ENCODE measurements at places on chromosomes 12 and 14.

DNA sequence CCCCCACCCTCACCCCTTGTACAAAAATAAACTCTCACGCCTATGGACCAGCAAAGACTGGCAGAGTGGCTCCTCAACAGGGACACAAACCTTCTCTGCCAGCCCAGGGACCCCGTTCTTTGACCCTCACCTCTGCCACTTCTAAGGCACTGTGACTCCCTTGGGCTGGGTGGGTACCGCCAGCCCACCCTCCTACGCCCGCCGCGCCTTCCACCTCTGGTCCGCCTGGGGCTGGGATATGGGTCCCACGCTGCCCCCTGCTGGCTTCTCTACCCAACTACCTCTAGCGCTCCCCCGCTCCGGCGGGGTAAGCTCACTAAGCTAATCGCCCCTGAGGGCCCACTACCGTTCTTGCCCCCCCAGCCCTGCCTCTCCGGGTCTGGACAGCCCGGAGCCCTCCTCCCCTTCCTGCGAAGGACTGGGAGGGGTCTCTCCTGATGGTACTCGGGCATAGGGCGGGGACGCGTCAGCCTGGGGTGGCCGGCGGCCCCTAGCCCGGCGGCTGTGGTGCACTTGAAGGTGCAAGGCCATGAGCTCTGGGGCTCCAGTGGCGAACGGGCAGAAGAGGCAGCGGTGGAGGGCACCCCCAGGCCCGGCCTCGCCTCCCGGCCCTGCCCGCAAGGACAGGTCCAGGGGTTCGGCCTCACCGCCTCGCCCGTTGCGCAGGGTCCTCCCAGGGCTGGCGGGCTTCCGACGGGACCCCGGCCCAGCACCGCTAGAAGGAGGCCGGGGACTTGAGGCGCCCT lies 8.1 kb downstream of the ZNF219 start:
- no peak for DNase-seq

- DNase-seq: no peak
These were observed 32.5 kb downstream of the ATF7 start for GRCh38 chr12:53593707-53594106.

GRCh38 chr12:49296836-49297694 lies 2.1 kb downstream of the PRPH start:
- DNase-seq: no peak

DNA sequence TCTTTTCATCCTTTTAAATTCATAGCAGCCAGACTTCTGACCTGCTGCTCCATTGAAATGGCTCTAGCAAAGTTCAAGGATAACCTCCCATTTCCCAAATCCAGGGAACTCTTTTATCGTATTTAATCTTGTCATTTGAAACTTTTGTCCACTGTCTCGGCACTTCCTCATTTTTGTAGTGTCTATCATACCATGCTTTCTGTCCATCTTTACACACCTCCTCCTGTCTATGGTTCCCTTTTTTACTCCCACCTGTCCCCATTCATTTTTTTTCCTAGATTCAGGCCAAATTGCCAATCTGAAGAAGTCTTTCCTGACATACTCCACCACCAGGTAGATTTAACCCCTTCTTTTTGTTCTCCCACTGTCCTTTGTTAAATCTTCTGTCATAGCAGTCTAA lies 31.0 kb downstream of the NFYB start:
- DNase-seq: no peak

DNA sequence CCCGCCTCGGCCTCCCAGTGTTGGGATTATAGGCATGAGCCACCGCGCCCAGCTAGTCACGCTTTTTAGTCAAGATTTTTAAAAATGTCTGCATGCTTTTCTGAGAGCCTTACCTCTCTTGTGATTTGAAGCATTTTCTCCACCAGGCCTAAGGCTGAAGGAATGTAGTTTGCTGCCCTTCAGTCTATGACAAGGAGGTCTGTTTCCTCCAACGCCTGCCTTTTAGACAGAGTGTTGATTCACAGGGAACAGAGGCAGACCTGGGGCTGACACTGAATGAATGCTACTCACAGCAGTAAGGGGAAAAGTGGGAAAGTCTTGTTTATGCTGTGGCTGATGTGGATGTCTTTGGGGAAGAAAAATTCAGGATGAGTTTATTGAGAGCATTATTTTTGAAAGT lies 27.2 kb upstream of the MDM2 start:
- DNase-seq: no peak

- DNase-seq: no peak
These were observed 248.8 kb downstream of the APAF1 start for GRCh38 chr12:98893675-98894411.

DNA sequence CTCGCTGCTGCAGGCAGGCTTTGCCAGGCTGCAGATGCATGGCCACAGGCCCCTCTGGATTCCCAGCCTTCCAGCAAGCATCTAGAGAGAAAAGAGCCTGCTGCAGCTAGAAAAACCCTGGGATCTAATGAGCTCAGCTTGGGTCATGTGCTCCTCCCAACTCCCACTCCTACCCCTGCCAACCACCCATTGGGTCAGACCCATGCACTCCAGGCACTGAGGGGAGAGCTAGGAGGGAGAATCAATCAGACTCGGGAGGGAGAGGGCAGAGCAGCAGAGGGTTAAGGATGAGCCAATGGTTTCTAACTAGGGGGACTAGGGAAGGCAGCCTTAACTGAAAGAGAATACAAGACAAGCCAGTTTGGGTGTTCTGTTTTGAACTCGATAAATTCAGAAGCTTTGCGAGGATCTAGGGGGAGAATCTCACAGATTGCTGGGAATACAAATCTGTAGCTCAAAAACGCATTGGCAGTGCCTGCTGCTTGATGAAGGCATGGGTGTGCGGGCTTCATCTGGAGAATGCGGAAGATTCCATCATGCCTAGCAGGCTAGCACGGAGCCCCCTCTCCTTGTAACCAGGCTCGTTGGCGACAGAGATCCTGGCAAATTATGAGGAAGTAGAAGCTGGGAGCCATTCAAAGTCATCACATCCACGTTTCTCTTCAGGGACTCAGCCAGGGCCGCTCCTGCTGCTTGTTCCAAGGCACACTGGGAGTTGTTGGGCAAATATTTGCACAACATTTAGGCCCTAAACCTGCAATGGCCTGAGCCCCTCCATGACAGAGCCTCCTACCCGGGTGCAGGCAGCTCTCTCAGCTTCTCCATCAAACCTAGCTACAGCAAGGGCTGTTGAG lies 56.4 kb downstream of the VCPKMT start:
- no peak for DNase-seq

GRCh38 chr12:67155863-67156262 lies 113.3 kb upstream of the CAND1 start:
- no peak for DNase-seq

DNA sequence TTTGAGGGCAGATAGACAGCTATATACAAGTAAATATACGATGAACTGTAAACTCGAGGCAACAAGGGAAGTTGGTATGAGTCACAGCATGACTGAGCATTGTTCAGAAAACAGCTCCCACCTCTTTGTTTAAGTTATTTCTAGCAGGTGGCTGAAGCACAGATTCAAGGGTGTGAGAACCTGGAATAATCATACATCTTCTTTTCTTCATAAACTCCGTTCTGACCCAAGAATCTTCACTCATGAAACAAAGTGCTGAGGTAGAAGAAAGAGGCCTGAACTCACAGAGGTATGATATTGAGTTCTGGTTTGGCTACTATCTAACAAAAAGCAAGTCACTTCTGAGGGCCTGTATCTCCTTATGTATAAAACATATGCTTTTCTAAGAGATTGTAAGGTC lies 364.1 kb upstream of the KITLG start:
- no peak for DNase-seq

GRCh38 chr12:58321414-58321813 lies 380.0 kb downstream of the ATP23 start:
- DNase-seq: no peak

DNA sequence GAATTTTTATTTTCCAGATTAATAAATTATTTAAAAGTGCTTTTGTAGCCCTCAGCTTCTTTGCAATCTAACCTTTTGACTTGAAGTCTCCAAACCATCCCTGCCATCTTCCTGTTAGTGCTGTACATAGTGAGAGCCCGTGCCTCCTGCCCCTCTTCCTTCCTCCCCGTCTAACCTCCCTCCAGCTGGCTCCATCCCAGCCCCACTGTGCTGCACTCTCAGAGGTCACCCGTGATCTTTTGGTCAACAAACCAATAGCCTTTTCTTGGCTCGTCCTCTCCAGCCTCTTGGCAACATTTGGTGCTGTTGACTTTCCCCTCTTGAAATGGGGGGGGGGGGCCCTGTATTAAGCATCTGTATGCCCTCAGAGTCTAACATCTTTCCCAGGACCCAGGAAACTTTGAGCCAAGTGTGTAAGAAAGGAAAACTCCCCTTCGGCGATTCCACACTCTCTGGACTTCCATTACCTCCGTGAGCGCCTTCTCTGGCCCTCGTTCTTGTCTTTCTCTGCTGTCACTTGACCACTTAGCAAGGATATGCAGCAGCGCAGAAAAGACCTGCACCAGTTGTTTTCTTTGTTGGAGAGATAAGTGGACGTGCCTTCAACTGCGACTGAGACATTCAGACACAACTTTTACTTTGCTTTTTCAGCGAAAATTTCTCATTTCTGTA lies 44.1 kb downstream of the FBXW8 start:
- no peak for DNase-seq

GRCh38 chr12:3040663-3041544 lies 36.3 kb upstream of the TSPAN9 start:
- DNase-seq: no peak

GRCh38 chr14:87489196-87489819 lies 503.7 kb downstream of the GALC start:
- DNase-seq: no peak

Measured in prostate gland (tissue), 2 donors.